ENCODE measurements at places on chromosomes 3 and 15.

DNA sequence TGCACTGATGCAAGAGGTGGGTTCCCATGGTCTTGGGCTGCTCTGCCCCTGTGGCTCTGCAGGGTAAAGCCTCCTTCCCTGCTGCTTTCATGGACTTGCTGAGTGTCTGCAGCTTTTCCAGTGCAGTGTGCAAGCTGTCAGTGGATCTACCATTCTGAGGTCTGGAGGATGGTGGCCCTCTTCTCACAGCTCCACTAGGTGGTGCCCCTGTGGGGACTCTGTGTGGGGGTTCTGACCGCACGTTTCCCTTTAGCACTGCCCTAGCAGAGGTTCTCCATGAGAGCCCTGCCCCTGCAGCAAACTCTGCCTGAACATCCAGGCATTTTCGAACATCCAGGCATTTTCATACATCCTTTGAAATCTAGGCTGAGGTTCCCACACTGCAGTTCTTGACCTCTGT lies 329.8 kb upstream of the NAALADL2 start:
- no peak for DNase-seq

DNA sequence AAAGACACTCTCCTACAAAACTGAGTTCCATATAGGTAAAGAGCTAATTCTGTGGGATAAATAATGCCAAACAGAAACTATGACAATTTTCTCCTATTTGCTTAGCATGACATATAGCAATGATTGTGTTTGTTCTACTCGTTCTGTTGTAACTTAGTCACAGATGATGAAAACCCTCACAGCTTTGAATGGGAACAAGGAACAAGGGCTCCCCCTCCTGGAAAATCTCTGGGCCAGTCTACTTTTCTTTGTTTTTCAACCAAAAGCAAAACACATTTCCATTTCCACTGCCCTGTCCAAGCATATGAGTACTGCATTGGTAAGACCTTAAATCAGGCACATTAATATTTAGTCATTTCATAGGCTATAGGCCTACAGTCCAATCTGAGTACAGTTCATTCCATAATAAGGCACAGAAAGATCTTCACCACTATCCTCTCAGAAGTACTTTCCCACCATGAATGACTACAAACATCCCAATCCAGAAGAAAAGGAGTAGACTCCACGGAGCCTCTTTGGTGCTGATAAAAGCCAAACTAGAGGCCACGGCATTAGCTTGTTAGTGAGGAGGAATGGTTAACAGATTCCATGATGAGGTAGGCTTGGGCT lies 67.1 kb downstream of the ATP8B4 start:
- DNase-seq = peak; percentile 88

DNA sequence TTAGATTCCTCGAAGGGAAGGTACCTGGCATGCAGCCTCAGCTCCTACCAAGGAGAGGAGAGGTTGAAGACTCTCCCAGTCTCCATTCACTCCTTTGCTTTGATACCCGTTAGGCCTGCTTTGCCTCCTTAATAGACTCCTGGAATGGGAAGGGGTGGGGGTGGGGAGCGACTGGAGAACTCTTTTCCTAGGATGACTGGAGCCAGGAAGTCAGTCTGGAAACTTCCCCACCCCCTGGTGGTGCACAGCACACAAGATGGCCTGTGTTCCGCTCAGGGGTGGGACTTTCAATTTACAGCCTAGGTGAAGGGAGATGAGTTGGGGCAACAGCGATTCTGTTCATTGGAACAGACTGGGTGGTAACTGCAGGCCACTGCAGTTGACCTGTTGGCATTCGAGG lies 21.4 kb upstream of the CELF6 start:
- DNase-seq = peak; percentile 16

GRCh38 chr15:74185710-74186348 lies 12.3 kb downstream of the ISLR start:
- DNase-seq = no peak

GRCh38 chr3:112136959-112137693 lies 4.1 kb upstream of the GCSAM start:
- peak; percentile 59 for DNase-seq

DNA sequence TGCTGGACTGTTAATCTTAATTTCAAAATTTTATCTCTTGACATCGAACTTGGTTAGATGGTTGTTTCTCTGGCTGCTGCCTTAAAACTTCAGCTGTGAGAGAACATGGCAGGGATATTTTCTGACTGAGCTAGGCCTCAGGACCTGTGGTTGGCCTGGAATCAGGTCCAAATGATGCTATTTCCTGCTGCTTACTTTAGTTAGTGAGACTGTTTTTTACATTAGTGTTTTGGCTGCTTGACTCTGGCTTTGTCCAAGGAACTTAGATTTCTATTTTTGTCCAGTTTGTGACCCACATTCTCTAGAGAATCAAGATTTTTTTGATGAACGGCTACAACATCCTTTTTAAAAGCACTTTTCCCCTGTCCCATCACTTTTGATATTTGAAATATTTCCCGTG lies 497.9 kb upstream of the SGO1 start:
- DNase-seq = peak; percentile 8

Measured in amniotic epithelial cell (primary cell).